ENCODE measurements at places on chromosomes 4 and X.

GRCh38 chr4:30790123-30790522 lies 70.0 kb downstream of the PCDH7 start:
- DNase-seq = no peak

DNA sequence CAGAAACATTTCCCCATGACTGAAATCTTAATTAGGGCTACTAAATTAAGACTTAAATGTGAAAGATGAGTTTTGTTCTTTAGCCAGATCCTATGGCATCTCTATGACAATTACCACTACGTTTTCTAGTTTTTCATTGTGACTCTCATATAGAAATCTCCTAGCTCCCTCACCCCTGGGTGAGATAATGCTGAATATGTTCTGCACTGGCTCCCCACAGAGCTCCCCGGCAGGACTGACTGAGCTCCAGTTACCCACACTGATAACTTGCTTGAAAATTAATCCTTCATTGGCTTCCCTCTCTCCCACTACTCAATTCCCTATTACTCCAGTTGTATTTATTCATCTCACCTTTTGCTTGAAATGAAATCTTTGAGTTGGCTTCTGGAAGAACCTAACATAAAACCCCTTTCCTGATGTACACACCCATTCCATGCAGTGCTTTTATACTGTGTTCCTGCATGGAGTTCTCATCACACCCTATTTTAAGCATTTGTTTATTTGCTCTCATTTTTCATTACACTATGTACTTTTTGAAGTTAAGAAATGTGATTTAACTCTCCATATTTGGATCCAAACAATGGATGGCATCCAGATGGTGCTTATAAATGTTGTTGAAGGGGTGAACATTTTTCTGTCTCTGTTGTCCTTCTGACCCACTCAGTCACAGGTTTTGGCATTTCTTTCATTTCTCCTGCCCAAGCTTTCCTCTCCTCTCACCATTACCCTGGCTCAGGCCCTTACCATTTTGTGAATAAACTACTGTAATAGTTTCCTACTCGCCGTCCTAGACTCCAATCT lies 623.4 kb downstream of the SPRY1 start:
- no peak for DNase-seq

- DNase-seq = no peak
Measured at GRCh38 chr4:128323401-128323800, 35.8 kb upstream of the PGRMC2 start.

GRCh38 chr4:21304540-21304887 lies 604.3 kb downstream of the PACRGL start:
- DNase-seq = no peak

- no peak for DNase-seq
Measured at GRCh38 chr4:53205970-53206369, 159.9 kb downstream of the SCFD2 start.

DNA sequence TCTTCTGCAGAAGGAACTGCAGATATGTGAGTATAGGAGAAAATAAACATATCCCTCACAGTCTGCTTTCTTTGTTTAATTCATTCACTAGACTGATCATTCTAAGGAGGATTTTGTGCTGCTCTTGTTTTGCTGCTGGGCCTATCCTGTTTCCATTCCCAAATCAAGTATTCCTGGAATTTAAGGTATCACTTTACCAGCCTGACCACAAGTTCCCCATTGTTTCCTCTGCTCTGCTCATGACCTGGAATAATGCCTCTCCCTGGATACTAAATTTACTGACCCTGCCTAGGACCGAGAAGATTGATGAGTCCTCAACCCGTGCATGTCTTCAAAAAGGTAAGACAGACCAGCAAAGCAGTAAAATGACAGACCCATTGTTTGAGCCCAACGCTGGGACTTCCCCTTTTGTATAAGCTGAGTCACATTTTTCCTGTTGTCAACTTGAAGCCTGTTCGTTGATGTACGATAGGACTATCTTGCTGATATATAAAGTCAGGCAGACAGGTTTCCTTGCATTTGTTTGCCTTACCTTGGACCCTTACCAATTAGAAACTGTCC lies 85.5 kb upstream of the TET2 start:
- no peak for DNase-seq

- DNase-seq = no peak
Measured at GRCh38 chr4:152997288-152997687, 61.2 kb downstream of the FHDC1 start.

GRCh38 chrX:133053861-133054598 lies 42.9 kb downstream of the USP26 start:
- no peak for DNase-seq

GRCh38 chrX:68511255-68511654 lies 12.4 kb downstream of the YIPF6 start:
- no peak for DNase-seq

DNA sequence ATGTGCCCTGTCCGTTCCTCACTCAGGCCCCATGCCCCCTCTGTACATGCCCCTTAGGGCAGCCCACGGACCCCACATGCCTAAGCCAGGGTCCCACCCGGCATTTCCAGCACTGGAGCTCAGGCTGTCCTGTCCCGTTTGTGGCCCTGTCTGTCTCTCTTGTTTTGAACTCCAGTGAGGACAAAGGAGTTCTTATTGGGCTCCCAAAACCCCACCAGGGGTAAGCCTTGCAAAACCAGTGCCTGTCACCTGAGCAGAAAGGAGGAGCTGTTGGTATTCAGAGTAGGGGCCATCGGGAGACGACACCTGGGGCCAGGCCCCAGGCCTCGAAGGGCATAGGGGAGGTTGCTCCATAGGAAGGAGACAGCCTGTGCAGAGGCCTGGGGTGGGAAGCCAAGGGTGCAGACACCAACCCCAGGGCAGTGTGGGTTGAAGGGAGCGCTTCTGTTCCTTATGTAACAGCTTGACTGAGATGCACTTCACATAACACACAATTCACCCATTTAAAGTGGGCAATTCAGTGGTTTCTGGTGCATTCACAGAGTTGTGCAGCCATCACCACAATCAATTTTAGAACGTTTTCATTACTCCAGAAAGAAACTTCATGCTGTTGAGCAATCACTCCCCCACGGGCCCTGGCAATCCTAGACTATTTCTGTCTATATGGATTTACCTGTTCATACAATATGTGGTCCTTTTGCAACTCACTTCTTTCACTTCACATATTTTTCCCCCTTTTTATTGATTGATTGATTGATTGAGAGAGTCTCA lies 31.7 kb downstream of the MAN2B2 start:
- no peak for DNase-seq

DNA sequence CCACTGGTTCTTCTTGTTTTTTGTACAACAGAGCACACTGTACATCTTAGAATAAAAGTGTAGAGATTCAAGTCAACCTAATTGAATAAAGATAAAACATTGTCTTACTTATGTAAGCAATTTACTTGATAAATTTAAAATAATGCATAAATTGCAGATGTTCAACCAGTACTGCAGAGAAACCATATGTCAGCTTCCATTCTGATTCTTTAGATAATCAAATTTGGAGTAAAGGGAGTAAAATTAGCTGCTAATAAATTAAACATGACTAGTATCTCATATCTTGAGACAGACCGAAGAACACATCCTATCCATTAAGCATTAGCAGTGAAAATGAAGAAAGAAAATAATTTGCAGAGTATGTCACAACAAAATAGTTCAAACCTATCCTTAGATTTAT lies 261.2 kb downstream of the GASK1B start:
- no peak for DNase-seq

DNA sequence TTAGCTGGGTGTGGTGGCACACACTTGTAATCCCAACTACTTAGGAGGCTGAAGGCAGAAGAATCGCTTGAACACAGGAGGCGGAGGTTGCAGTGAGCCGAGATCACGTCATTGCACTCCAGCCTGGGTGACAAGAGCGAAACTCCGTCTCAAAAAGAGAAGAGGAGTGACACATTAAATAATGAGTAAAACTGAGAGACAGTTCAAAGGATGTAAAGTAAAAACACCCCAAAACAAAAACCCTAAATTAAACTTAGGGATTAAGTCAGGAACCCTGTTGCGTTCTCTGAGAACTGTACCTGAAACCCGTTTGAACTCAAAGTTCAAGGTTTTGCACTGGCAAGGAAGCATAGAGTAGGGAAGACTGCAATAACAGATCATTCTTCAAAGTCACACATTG lies 141.7 kb downstream of the BRWD3 start:
- no peak for DNase-seq

- DNase-seq = no peak
Measured at GRCh38 chr4:108377021-108377420, 208.3 kb upstream of the LEF1 start.

GRCh38 chr4:184784628-184785257 lies 41.0 kb downstream of the ACSL1 start:
- no peak for DNase-seq

- no peak for DNase-seq
Measured at GRCh38 chr4:59553063-59553720, 1646.9 kb upstream of the ADGRL3 start.

- no peak for DNase-seq
Measured at GRCh38 chrX:10981506-10981905, 129.6 kb upstream of the HCCS start.

- no peak for DNase-seq
Measured at GRCh38 chr4:159446266-159446976, 343.5 kb downstream of the RAPGEF2 start.

DNA sequence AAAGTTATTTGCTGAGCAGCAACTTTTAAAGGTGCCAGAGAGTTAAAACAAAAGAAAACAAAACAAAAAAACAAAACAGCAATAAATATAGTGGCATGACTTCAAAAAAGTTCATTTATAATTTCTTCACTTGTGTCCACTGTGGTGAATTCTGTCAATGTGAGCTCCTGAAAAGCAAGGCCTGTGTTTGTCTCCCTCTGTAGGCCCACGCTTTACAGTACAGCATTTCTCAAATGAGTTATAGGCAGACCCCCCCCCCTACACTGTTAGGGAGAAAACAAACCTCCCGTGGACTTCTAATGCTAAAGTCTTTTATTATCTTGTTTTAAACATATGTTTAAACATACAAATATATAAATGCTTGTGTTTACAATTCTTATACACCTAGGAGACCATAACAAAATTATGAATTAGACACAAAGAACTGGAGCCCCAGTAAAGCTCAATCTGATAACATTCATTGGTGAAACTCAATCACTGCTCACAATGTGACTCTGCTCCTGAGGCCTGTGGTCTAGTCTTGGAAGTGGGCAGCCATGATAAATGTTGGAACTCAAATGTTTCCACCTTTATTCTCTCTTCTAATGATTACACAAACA lies 47.0 kb upstream of the SCOC start:
- no peak for DNase-seq

GRCh38 chr4:105748222-105748621 lies 39.6 kb downstream of the GSTCD start:
- no peak for DNase-seq

DNA sequence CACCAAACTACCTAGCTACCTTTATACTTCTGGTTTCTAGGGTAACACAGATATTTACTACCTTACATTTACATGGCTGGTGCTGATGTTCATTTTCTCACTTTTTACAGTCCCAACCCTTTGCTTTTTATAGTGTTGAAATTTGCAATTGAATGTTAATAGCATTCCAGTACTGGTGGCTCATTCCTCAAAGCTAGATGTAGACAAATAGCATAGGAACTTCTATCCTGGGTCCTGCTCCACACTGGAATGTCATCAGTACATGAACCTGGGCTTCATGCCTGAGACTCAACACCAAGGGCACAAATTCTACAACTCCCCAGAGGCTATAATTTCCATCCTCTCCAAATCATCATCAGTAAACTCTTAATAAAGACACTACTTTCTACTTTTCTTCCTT lies 10.3 kb upstream of the TRMT2B start:
- DNase-seq = no peak

- DNase-seq = no peak
Measured at GRCh38 chr4:168321006-168321405, 2.5 kb upstream of the DDX60 start.

GRCh38 chr4:151014521-151015458 lies at the start of gene LRBA:
LRBA (minus strand) TSS chr4:151015284; CDS start chr4:151014642, 642 bp downstream.
- DNase-seq = peak; percentile 60

DNA sequence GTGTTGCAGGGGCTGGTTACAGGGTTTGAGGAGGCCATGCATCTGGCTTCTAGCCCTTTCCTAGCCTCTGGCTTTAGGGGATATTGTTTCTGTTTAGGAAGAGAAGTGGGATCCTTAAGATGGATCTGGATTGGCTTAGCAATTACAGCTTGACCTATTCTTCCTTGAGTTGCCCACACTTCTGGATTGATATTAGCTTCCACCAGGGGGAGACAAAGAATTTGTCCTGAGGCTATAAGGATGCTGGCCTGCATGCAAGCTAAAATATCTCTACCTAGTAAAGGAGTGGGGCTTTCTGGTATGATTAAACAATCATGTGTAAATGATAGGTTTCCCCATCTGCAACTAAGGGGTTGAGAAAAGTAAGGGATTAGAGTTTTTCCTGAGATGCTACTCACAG lies 117.2 kb downstream of the TEX13C start:
- DNase-seq = no peak

GRCh38 chr4:9969526-9970398 lies 51.5 kb downstream of the SLC2A9 start:
- DNase-seq = no peak

GRCh38 chrX:109774136-109774535 lies 41.1 kb upstream of the ACSL4 start:
- DNase-seq = no peak

- no peak for DNase-seq
Measured at GRCh38 chr4:85676850-85677590, 202.1 kb downstream of the ARHGAP24 start.

GRCh38 chrX:120299928-120300327 lies 11.3 kb downstream of the TMEM255A start:
- DNase-seq = no peak

- no peak for DNase-seq
Measured at GRCh38 chrX:147476008-147476407, 435.7 kb upstream of the FMR1 start.

DNA sequence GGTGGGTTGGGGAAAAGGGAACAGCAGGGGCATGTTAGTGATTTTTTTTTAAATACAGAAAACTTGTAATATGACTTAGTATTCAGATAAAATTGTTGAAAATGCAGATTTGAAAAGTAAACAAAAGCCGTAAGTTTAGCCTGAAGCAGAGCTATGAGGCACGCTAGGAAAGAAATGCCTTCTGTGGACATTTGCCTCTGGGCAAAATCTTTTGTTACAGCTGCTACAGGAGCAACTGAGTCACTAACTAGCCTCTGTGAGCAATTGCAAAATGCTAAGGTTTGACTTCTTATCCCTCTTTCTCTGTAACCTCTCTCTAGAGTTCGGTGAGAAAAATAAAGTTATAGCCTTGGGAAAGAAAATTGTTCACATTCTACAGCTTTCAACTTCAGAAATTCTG lies 350.0 kb downstream of the SLC7A11 start:
- no peak for DNase-seq

GRCh38 chr4:54657185-54657550 lies 589 bp upstream of the KIT start:
- no peak for DNase-seq

GRCh38 chrX:69616457-69617203 lies 717 bp downstream of the EDA start:
- no peak for DNase-seq

DNA sequence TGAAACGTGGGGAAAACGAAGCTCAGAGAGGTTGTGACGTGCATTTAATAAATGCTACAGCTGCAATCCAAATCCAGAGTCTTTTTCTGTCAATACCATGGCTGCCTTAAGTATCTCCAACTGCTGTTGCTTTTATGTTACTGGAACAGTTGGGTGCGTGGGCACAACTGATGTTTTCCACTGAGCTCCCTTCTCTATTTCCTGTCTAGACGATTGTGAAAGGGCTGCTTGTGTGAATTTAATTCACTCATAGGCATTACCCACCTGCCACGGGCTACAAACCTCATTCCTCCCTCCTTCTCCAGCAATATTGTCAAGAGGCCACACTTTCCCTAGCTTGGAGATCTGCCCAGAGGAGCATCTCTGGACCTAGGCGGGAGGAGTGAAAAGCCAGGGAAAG lies 526.0 kb downstream of the MID1IP1 start:
- no peak for DNase-seq

All from stimulated activated CD8-positive, alpha-beta memory T cell treated with anti-CD3 and anti-CD28 coated beads, Interleukin-4, amount 100 ng/mL, for 1 hour (primary cell).